SK-N-MC (cell line): ENCODE measurements at places on chromosomes 6 and 20.

GRCh38 chr20:48332555-48332954, 495.2 kb downstream of the PREX1 start:
- no peak for DNase-seq

GRCh38 chr20:57685146-57685758, 24.6 kb downstream of the PMEPA1 start:
- no peak for DNase-seq

DNA sequence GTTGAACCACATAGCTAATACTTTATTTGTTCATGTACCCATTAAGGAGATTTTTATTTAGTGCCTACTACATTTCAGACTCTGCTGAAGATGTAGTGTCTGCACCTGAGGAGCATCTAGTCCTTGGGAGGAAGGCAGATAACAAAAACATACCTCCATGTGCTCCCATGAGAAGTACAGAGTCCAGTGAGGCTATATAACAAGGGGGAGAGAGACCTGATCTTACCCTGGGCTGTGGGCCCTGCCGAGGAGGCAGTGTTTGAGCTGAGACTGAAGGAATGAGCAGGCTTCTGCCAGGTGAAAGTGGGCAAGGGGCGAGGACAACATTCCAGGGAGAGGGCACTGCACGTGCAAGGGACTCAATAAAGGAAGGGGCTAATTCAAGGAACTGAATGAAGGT, 12.1 kb downstream of the MANBAL start:
- no peak for DNase-seq

GRCh38 chr20:47854687-47855212, 69.5 kb upstream of the SULF2 start:
- no peak for DNase-seq

- DNase-seq, result no peak
Measured at GRCh38 chr6:11785774-11786579, 7.4 kb upstream of the ADTRP start.

DNA sequence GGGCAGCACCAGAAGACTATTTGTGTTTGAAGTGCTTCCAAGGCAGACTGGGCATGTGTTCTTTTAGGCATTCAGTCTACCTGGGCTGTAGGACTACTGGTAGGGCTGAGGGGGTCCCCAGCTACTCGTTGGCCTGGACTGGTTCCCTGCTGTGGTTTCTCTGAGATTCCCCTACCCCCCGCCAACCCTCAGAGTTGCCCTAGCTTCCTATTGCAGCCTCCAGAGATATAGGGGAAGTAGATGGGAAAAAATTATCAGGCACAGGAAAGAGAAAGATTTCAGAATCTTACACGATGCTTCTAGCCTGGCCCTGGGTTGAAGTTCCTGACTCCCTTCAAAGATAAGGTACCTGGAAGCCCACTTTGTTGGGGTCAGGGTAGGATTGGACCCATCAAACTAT, 22.5 kb downstream of the BRPF3 start:
- DNase-seq, result no peak

DNA sequence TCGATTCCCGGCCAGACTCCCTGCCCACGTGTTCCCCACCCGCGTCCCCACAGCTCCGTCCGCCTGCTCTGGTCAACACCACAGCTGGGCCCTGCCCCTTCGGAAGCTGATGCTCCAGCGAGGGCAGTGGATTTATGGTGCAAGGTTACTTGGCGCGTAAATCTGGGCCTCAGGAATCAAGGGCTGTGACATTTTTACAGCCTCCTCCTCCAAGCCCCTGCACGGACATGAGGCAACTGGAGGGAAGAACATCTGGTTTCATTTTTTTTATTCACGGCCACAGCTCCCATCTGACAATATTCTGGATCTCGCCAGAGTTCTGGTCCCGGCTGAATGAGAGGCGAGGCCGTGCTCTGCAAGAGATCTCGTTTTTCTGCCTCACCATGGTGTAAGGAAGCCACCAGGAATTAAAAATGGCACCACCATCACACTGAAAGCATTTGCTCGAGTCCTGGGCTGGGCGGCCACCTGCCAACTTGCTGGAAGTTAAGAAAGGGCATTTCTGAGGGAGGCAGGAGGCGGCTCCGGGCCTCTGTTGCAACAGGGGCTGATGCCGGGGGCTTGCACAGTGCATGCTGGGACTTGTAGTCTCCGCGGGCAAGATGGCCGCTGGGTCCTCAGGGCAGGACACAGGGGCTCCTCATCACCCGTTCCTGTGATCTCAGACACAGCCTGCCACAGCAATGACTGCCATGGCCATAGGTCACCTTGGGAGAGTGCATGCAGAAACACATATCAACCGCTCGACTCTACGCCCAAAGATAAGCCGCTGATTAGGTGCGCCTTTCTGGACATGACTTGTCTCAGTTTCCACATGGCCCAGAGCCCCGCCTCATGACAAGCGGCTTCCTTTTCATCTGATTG, 148.5 kb downstream of the LY86 start:
- DNase-seq, result no peak

DNA sequence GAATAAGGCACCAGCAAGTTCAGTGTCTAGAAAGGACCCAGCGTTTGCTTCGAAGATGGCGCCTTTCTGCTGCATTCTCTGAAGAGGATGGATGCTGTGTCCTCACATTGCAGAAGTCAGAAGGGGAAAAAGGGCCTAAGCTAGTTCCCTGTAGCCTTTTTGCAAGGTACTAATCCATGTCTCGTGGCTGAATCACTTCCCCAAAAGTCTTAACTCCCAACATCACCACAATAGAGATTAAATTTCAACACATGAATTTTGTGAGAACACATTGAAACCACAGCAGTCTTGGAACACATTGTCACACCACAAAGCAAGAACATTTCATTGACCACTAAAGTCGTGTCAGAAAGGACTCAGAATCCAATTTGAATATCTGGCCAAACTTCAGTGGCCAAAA, 42.1 kb downstream of the KLHL31 start:
- no peak for DNase-seq
